ENCODE measurements at places on chromosomes 1 and 21.

GRCh38 chr1:79716447-79716846 is 709.9 kb upstream of the ADGRL4 start:
- H3K4me1 ChIP-seq, result no peaks in the 10 kb centered on the region
- no peak overlapping the region for H3K27ac ChIP-seq
- H3K4me3 ChIP-seq, result no peak overlapping the region
- DNase-seq, result no peak
- no peaks in the 10 kb centered on the region for H3K27me3 ChIP-seq

DNA sequence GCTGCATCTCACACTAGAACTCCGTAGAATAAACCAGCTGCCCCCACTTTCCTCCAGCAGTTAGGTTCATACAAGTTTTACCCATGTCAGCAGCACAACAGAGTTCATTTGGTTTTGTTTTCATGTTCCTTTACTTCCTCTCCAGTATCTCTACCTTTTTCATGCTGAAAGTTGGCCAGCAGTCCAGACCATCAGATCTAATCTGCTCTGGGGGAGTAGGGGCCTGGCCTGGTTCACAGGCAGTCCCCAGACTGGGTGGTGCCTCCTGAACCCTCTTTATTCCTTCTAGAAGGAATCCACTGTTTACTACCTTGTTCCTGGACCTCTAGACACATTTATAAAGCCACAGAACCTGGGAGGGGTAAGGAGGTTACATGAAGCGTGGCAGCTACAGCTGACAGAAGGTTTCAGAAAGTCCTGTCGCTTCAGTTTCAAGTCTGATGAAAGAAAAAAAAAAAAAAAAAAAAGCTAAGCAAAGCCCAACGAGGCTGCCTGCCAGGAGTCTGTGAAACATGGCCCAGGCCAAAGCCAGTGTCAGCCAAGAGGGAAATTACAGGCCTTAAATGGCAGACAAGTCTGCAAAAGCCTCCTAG is 184.6 kb upstream of the JUN start:
- peak overlapping the region; percentile 81 for H3K27ac ChIP-seq
- peaks cover 15% of the 10 kb centered on the region for H3K4me1 ChIP-seq
- DNase-seq, result peak; percentile 82
- H3K4me3 ChIP-seq, result no peak overlapping the region
- no peaks in the 10 kb centered on the region for H3K36me3 ChIP-seq
- no peaks in the 10 kb centered on the region for H3K27me3 ChIP-seq

DNA sequence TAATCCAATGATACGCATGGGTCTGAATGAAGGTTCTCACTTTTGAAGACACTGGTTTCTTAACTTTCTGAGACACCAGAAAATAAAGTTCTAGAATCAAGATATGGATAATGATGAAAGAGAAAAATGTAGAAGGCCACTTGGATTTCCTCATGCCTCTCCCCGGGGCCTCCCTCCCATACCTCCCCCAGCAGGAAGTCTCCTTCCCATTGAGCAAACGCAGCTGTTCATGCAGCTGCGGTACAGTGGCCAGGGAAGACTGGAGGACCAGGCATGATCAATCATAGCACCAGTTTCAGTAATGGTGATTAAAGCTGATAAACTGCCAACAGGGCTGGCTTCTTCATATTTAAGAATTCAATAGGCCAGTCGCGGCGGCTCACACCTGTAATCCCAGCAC is 10.9 kb upstream of the UBR4 start:
- peaks cover 99% of the 10 kb centered on the region for H3K36me3 ChIP-seq
- DNase-seq, result no peak
- peak overlapping the region; percentile 39 for H3K27ac ChIP-seq
- H3K4me1 ChIP-seq, result peaks cover 8% of the 10 kb centered on the region
- no peak overlapping the region for H3K4me3 ChIP-seq
- H3K27me3 ChIP-seq, result no peaks in the 10 kb centered on the region

DNA sequence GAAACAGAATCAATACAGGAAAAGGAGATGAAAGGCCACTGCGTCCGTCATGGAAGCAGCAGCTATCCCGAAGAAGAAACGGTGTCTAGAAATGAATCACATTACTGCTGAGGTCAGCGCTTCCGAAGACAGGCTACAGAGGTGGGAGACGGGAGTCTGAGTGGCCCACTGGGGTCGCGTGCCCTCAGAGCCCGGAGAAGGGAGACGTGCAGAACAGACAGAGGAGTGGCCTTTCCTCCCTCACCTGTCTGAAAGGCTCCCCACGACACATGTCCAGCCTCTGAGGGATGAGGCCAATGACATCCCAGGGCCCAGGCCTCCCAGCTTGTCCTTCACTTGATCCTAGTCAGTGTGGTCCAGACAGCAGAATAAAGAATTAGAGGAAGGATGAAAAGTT is 35.9 kb downstream of the VPS26C start:
- H3K36me3 ChIP-seq, result peaks cover 92% of the 10 kb centered on the region
- no peaks in the 10 kb centered on the region for H3K27me3 ChIP-seq
- DNase-seq, result no peak
- no peak overlapping the region for H3K4me3 ChIP-seq
- no peak overlapping the region for H3K27ac ChIP-seq

- H3K27me3 ChIP-seq, result no peaks in the 10 kb centered on the region
- peak; percentile 90 for DNase-seq
- peak within 1 kb of the TSS; percentile 89 for H3K4me3 ChIP-seq
- no peaks in the 10 kb centered on the region for H3K36me3 ChIP-seq
- H3K4me1 ChIP-seq, result peaks cover 46% of the 10 kb centered on the region
These were observed at the start of gene EPHA2 for GRCh38 chr1:16155537-16156410. Gene EPHA2 (minus strand): TSS chr1:16156069. CDS start chr1:16155932, 137 bp downstream.

DNA sequence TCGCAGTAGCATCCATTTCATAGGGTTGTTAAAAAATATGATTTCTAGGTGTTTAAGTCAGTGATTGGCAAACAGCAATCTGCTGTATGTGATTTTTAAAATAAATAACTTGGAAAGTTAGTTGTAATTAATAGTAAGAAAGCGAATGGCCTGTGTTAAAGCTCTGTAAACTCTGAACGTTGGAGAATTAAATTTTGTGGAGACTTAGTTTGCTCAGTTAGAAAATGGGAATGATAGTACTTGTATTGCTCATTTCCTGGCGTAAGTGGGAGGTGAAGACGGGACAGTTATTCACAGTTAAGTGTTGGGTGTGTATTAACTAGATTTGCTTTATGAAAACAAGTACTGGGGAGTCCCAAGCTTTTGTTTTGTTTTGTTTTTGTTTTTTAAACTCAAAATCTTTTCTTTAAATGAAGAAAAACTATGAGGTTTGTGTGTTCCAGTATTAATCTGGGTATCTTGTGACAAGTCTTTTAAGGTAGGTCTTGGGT is 995 bp downstream of the CACYBP start:
- peaks cover 13% of the 10 kb centered on the region for H3K36me3 ChIP-seq
- H3K27ac ChIP-seq, result no peak overlapping the region
- DNase-seq, result no peak
- peaks cover 53% of the 10 kb centered on the region for H3K4me1 ChIP-seq
- H3K27me3 ChIP-seq, result no peaks in the 10 kb centered on the region

- no peak overlapping the region for H3K4me3 ChIP-seq
- no peaks in the 10 kb centered on the region for H3K4me1 ChIP-seq
- H3K36me3 ChIP-seq, result no peaks in the 10 kb centered on the region
- DNase-seq, result no peak
These were observed 87.8 kb upstream of the MAP1LC3C start for GRCh38 chr1:242086706-242087105.

- no peak overlapping the region for H3K4me3 ChIP-seq
- no peak for DNase-seq
- no peak overlapping the region for H3K27ac ChIP-seq
These were observed 53.4 kb downstream of the RPS6KA1 start for GRCh38 chr1:26582836-26583460.

GRCh38 chr1:236354330-236355147 is 39.5 kb upstream of the EDARADD start:
- H3K36me3 ChIP-seq, result no peaks in the 10 kb centered on the region
- no peak for DNase-seq
- H3K4me3 ChIP-seq, result no peak overlapping the region
- peaks cover 4% of the 10 kb centered on the region for H3K4me1 ChIP-seq
- H3K27ac ChIP-seq, result peak overlapping the region; percentile 25
- H3K27me3 ChIP-seq, result no peaks in the 10 kb centered on the region

- H3K4me1 ChIP-seq, result peaks cover 21% of the 10 kb centered on the region
- H3K27ac ChIP-seq, result no peak overlapping the region
- H3K36me3 ChIP-seq, result peaks cover 20% of the 10 kb centered on the region
- no peak overlapping the region for H3K4me3 ChIP-seq
- H3K27me3 ChIP-seq, result no peaks in the 10 kb centered on the region
These were observed 264.8 kb downstream of the PTPRC start for GRCh38 chr1:198903621-198904020.

DNA sequence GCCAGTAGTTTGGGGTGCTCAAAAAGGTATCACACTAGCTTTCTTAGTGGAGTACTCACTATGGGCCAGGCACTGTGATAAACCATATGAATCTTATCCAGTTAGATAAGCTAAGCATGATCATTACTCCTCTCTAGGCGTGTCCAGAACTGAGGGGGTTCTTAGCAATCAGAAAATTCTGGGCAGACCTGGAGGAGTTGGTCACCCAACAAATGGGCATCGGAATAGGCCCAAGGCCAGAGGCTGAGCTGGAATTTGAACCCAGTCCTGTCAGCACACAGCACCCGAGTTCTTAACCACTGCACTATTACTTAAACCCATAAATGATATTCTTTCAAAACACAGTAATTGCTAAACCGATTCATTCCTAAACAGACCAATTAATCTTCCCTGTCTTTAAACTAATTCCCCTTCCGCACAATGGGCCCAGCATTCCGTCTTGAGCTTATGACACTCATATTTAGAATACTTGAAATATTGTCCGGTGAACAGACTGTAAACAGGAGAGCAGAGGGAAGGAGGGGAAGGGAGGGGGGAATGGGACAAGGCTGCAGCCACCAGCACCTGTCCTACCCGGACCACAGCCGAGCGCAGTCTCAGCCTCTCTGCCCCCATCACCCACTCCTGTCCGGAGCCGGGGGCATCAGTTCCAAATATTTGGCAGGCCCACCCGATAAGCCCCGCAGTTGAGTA is 113.0 kb upstream of the GADD45A start:
- H3K27me3 ChIP-seq, result no peaks in the 10 kb centered on the region
- H3K4me1 ChIP-seq, result peaks cover 3% of the 10 kb centered on the region
- H3K4me3 ChIP-seq, result no peak overlapping the region
- no peak overlapping the region for H3K27ac ChIP-seq
- no peaks in the 10 kb centered on the region for H3K36me3 ChIP-seq
- no peak for DNase-seq

GRCh38 chr1:164602480-164603093 is 43.6 kb downstream of the PBX1 start:
- DNase-seq, result peak; percentile 64
- no peaks in the 10 kb centered on the region for H3K27me3 ChIP-seq
- peak overlapping the region; percentile 16 for H3K27ac ChIP-seq
- H3K4me3 ChIP-seq, result no peak overlapping the region

GRCh38 chr1:53140451-53140850 is 2.0 kb downstream of the SLC1A7 start:
- H3K36me3 ChIP-seq, result no peaks in the 10 kb centered on the region
- no peak overlapping the region for H3K27ac ChIP-seq
- peaks cover 47% of the 10 kb centered on the region for H3K4me1 ChIP-seq
- no peak overlapping the region for H3K4me3 ChIP-seq
- no peaks in the 10 kb centered on the region for H3K27me3 ChIP-seq

- H3K36me3 ChIP-seq, result no peaks in the 10 kb centered on the region
- no peaks in the 10 kb centered on the region for H3K27me3 ChIP-seq
- no peak overlapping the region for H3K27ac ChIP-seq
- no peak overlapping the region for H3K4me3 ChIP-seq
- no peaks in the 10 kb centered on the region for H3K4me1 ChIP-seq
These were observed 96.5 kb upstream of the BTG3 start for GRCh38 chr21:17709266-17709611.

GRCh38 chr1:113860891-113861290 is 10.6 kb downstream of the PTPN22 start:
- H3K36me3 ChIP-seq, result no peaks in the 10 kb centered on the region
- H3K4me1 ChIP-seq, result no peaks in the 10 kb centered on the region
- no peak overlapping the region for H3K27ac ChIP-seq
- no peaks in the 10 kb centered on the region for H3K27me3 ChIP-seq

DNA sequence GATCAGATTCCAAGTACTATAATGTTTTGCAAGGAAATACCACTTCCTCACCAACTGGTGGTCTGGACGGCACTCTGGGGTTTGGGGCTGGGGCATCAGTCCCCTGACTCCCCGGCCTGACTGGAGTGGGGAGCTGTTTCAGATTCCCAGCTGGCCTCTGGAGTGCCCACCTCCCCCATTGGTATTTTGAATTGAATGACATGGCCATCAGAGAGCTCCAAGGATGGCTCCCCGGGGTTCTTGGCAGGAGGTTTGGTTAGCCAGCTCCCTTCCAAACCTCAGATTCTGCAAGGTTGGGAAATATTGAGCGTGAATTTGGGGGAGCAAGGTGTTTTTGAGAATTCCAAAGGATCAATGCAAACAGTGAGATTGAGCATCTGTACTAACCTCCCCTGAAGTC is 2.2 kb upstream of the INAVA start:
- H3K4me1 ChIP-seq, result peaks cover 11% of the 10 kb centered on the region
- DNase-seq, result no peak
- H3K4me3 ChIP-seq, result no peak overlapping the region
- no peak overlapping the region for H3K27ac ChIP-seq
- peaks cover 35% of the 10 kb centered on the region for H3K27me3 ChIP-seq

GRCh38 chr1:83554174-83554573 is 444.8 kb downstream of the TTLL7 start:
- H3K27me3 ChIP-seq, result no peaks in the 10 kb centered on the region
- H3K4me3 ChIP-seq, result no peak overlapping the region
- H3K36me3 ChIP-seq, result no peaks in the 10 kb centered on the region
- H3K27ac ChIP-seq, result no peak overlapping the region
- peaks cover 10% of the 10 kb centered on the region for H3K4me1 ChIP-seq

DNA sequence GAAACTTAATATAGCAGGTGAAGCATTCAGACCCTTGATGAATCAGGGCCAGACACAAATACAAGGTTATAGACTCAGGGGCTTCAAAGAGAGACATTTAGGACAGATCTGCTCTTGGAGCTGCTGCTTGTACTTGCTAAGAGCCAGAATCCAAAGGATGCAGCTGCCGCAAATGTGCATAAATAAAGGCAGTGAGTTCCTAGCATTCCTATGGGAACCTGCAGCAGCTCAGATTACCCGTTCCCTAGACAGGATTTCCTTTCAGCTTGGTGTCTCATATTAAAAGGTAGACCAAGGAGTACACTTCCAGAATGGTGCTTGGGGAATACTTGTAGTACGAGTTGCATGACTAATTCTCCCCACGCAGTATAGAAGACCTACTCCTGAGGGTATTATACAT is 9.7 kb upstream of the LRRC53 start:
- H3K36me3 ChIP-seq, result no peaks in the 10 kb centered on the region
- H3K4me3 ChIP-seq, result no peak overlapping the region
- no peak overlapping the region for H3K27ac ChIP-seq
- no peak for DNase-seq

DNA sequence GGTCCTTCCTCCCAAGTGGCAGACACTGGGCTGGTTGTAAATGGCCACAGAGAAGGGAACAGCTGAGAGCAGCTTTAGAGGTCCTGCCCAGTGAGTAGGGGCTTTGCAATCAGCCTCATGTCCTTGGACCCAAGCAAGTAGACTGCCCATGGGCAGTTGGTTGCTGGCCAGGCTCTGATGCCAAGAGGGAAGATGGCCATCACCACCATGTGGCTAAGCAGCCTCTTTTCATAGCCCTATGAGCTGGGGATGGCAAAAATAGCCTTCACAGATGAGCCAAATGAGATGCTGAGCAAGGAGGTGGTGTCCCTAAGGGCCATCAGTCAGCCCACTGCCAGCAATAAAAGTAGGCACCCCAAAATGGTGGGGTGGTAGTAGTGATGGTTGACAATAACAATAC is 3.2 kb downstream of the DISP3 start:
- no peak overlapping the region for H3K4me3 ChIP-seq
- H3K4me1 ChIP-seq, result peaks cover 15% of the 10 kb centered on the region
- no peak overlapping the region for H3K27ac ChIP-seq
- H3K27me3 ChIP-seq, result peaks cover 18% of the 10 kb centered on the region
- DNase-seq, result no peak

GRCh38 chr1:224784265-224785039 is 145.0 kb upstream of the DNAH14 start:
- peaks cover 5% of the 10 kb centered on the region for H3K4me1 ChIP-seq
- H3K4me3 ChIP-seq, result no peak overlapping the region
- DNase-seq, result no peak
- peak overlapping the region; percentile 27 for H3K27ac ChIP-seq
- no peaks in the 10 kb centered on the region for H3K27me3 ChIP-seq
